CD4-positive, alpha-beta T cell treated with Interleukin-1 beta for 1 hour (primary cell): ENCODE measurements at places on chromosomes 6 and 20.

DNA sequence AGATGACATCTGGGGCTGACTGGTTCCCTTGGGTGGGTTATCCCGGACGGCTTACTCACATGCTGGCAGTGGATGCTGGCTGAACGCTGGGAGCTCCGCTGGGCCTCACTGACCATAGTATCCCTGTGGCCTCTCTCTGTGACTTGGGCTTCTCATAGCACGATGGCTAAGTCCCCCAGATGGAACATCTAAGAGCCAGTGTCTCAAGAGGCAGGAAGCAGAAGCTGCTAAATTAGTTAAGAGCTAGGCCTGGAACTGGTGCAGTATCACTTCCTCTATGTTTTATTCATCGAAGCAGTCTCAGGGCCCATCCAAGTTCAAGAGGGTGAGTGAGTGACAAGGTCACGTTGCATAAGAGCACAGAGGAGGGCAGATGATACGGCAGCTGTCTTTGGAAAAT, 116.5 kb upstream of the LAMP5 start:
- DNase-seq, result peak; percentile 51

DNA sequence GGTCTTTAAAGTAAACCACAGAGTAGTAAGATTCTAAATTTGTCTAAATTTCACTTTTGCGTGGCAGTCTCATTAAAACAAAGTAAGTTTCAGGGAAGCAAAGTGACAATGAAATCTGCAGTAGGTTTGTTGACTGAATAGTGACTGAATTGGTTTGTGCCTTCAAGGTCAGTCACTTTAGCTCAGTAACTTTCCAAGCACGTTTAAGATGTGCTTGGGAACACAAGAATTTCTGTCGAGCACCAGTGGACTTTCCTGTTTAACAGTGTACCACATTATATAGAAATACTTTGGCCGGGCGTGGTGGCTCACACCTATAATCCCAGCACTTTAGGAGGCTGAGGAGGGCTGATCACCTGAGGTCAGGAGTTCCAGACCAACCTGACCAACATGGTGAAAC, 1.7 kb upstream of the CD24 start:
- no peak for DNase-seq

GRCh38 chr20:32296412-32296811, 19.0 kb downstream of the KIF3B start:
- no peak for DNase-seq

DNA sequence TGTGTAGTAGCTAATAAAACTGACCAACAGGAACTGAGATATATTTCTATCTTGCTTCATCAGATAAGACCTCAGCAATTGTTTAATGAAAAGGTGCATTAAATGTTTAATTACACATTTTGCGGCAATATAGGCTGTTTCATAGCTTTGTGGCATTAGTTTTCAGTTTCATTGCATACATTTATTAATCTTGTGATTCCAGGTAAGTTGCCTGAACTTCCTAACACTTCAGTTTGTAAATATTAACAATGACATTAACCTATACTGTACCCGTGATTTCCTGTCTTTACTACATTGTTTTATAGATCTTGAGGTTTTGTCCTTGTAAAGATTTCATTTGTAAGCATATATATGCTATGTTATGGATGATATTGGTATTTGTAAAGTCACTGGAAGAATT, 66.5 kb downstream of the PKIB start:
- no peak for DNase-seq

- no peak for DNase-seq
These were observed 526.9 kb downstream of the BCKDHB start for GRCh38 chr6:80633412-80633811.

DNA sequence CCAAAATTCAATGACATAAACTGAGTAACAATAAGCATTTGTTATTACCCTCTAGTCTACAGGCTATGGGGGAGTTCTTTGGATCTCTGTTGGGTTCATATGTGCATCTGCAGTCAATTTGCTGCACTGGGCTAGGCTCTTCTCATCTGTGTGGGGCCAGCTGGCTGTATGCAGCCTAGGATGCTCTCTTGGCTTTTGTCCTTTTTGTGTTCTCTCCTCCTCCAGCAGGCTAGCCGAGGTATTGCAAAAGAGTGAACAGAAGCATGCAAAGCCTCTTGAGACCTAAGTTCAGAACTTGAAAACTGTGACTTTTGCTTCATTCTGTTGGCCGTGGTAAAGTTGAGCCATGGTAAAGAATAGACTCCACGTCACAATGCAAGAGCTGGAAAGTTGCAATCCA, 62.8 kb upstream of the FOXO3 start:
- DNase-seq, result peak; percentile 1

DNA sequence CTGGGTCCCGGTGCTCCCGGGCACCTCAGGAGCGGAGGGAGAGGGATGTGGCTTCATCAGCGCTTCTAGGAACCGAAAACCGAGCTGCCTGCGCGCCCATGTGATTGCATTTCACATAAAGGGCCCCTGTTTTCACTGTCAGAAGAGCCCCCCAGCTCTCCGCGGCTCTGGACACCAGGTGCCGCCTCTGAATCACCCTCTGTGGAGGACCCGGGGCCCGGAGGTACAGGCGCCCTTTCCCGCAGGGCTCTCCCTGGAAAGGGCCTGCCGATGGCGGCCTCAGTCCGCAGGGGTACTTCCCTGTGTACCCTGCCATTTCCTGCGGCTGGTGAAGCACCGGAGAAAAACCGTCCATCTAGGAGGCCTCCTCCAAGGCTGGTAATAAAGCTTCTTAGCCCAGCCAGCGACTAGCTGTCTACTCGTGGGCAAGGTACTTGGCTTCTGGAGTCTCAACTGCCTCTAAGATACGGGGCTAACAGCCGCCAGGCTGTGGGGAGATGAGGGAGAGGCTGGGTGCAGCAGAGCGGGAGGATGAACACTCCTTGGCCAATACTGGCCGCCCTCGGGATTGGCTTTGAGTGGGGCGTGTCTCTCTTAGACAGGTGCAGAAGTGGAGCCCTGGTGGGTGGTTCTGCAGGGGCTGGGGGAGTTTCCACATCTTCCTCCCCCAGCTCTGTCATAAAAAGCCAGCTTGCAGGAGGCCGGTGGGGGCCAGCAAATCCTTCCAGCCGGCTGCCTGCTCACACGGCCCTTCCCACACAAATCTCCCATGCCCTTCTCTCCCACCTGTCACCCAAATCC, 1.6 kb downstream of the PPP1R16B start:
- peak; percentile 65 for DNase-seq

GRCh38 chr20:53276143-53276542, 304.0 kb downstream of the TSHZ2 start:
- DNase-seq, result no peak

DNA sequence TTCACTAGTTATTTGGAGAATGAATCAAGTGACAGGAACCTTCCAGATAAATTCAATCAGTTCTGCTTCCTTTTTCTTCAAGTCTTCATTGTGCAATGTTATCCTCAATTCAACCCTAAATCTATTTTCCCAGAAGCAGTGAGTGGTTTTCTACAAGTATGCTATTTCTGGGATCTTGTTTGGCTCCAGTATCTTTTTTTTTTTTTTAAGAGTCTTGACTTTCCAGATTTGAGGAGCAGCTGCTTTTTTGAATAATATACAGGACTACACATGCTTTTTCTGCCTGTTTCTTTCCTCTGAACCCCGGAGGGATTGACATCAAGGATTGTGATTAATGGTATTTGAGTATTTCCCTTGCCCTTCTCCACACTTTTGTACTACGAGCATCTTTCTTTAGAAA, 339.2 kb upstream of the JAG1 start:
- no peak for DNase-seq

GRCh38 chr6:13614126-13614925, 809 bp upstream of the NOL7 start:
- no peak for DNase-seq

GRCh38 chr6:44176130-44176761, 17.6 kb downstream of the CAPN11 start:
- no peak for DNase-seq

DNA sequence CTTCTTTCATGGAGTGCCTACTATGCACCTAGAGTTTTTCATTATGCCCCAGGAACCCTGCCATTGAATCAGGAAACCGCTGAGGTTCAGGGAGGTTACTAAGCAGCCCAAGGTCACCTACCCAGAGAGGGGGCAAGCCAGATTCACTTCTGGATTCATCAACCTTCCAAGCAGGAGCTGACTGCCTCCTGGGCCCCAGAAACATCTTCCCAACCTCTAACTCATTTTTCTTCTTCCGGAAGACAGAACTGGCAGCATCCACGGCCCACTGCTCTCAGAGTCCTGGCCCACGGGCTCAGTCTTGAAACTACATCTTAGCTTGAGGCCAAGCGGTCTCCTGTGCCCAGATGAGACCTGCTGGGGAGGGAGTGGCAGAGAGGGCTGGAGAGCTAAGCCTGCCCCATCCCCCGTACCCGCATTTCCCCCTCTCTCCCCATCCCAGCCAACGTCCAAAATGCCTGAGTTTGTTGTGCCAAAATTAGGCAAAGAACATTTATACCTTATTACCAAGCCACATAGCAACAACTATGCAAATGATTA, 281.0 kb downstream of the CDC5L start:
- DNase-seq, result no peak

DNA sequence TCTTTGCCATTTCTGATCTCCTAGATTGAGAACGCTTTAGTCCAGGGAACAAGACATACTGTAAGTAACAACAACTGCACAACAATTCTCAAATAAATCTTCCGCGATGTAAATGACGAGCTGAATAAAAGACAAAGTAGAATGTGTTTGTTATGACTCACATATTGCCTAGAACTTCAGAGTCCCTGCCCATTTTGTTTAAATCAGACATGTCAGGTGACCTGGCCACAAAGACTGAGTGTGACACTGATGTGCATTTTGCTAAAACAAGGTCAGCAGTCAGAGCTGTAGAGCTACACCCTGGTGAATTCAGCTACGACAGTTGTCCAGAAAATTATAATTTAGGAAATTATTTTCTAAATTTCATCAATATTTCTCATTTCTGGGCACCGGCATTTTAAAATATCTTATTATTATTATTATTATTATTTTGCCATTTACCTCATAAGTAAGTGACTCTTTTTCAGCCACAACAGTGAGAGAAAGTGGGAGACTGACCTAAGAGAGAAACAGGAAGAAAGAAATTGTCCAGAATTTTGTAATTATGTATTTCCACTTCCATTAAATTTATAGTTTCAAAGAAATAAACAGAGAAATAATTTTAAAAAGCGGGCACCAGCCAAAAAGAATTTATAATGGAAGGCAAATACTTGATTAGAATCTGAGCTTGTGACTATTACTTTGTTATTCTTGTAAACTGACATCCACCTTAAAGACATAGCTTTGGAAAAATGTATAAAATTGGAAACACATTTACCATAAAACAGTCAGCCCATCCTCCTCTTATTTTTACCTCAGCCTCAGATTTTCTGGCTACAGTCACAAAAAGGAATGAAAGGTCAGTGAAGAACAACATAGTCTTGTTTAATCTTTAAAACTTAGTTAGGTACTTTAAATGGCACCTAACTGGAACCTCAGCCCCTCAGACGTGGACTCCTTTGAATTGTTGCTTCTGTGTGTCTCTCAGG, 157.0 kb upstream of the CITED2 start:
- DNase-seq, result peak; percentile 67

DNA sequence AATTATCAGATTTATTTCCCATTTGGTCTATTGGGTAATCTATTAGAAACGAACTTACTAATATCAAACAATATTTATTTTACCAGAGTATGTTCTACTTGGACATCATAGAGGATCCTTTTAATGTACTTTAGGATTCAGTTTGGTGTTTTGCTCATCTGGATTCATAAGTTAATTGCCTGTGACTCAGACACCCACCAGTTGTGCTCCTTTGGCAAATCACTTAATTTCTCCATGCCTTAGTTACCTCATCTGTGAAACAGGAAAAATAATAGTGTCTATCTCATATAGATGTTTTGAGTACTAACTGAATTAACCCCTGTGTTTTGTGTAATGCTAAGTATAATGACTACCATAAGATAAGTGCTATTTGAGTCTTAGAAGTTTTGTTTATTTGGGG, 292.1 kb downstream of the LAMA2 start:
- DNase-seq, result no peak

DNA sequence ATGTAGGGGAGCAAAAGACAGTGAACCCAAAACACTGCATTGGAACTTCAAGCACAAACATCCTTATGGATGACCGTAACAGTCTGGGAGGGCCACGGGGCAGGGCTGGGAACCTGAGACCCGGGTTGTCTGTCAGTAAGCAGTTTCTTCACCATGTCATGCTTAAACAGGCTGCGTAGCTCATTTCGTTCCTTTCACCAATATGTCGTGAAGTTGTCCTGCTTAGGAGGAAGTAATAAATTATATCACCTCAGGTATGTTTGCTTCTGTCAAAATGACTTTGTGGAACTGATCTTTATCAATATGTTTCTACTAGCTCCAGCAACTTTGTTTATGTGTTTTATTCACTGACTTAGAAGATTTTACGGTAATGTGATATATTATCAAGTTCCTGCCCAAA, 12.4 kb upstream of the MAK start:
- DNase-seq, result no peak

- DNase-seq, result no peak
These were observed 406.9 kb upstream of the MAP3K7 start for GRCh38 chr6:90993770-90994169.

DNA sequence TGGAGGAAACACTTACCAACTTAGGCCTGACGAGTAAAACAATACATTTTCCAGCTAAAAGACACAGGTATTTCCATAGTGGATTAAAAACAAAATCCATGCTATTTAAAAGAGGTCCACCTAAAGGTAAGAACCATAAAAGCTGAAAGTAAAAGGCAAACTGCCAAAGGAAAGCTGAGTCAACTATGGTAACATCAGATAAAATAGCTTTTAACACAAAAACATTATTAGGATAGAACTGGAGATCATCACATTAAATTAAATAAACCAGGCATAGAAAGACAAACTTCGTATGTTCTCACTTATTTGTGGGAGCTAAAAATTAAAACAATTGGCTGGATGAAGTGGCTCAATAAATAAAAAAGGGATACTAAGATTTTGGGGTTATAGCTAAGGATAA, 166.8 kb upstream of the SLC22A16 start:
- DNase-seq, result no peak

GRCh38 chr6:14276667-14277404, 159.3 kb downstream of the CD83 start:
- DNase-seq, result peak; percentile 54

GRCh38 chr6:152094992-152095592, 287.6 kb downstream of the ESR1 start:
- DNase-seq, result no peak

DNA sequence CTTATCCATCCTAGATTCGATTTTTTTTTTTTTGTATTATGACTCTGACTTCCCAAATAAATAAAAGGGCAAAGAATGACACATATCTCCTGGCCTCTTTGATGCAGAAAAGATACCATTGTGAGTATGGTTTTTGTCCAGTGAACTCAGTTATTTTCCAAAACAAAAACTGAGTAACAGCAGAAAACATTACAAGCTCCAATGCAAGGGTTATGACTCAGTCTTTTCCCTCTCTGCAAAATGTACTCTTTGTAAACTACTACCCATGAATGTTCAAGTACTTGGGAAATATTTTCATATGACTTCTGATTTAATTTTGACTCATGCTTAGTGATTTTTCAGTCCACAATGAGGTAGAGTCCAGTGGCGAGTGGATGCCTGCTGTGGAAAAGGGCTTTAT, 355.3 kb downstream of the RNF144B start:
- no peak for DNase-seq
